ENCODE measurements at places on chromosomes 7 and 10.
A peak's percentile ranks its signal among the peaks of the same experiment; 100 is the strongest.

DNA sequence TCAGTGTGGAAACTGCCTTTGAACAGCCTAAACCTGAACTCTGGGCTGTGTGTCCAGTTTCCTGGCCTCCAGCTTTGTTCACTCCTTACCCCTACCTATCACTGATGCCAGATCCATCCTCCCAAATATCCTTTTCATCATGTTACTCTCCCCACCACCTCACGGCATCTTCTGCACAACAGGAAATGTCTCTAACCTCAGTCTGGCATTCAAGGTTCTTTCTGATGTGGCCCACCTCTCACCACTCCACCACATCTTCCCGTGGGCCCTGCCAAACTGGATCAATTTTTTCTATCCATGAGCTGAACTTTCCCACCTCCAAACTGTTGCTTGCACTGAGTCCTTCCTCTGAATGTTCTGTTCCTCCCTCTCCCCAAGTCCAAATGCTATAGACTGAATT is 35.8 kb upstream of the MAP3K8 start:
- DNase-seq: no peak

- no peak for DNase-seq
Observed at GRCh38 chr7:35436452-35436851, 182.6 kb upstream of the TBX20 start.

GRCh38 chr10:7250236-7250635 is 160.6 kb downstream of the SFMBT2 start:
- DNase-seq: no peak

- DNase-seq: no peak
Observed at GRCh38 chr7:2281541-2281940, 32.7 kb downstream of the SNX8 start.

- no peak for DNase-seq
Observed at GRCh38 chr7:84658286-84658685, 463.7 kb upstream of the SEMA3A start.

GRCh38 chr10:11045995-11046775 is 28.5 kb downstream of the CELF2 start:
- DNase-seq: no peak

DNA sequence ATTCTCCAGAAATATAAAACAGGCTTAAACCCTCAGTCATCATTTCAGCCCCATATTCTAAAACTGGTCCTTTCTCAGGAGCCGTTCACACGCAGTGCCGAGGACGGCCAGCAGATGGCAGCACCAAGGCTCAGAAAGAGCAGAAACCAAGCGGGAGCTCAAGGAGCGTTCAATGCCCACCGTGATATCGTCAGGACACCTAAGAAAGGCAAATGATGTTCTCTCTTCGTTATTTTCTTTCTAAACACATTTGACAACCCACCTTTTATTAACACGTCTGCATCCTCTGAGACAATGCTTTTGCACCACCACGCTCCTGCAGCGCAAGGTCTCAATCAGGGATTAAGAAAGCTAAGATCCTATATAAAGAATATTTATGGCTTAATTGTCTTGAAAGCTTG is 45.7 kb upstream of the RBM33 start:
- peak; percentile 74 for DNase-seq

DNA sequence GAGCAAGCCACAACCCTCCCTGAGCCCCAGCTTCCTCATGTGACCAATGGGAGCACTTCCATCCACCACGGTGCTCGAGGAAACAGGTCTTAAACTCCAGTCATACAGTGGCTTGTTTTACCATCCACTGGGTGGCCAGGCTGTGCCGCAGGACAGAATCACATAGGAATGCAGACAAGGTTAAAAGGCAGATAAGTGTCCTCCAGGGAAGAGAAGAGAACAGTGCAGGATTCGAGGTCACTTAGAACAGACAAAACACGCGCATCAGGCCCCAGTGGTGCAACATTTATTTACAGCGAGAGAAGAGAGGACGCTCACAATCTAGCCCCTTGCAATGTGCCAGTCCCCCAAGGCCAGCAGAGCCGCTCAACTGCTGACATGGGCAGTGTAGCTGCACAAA is 92.8 kb downstream of the TMEM130 start:
- DNase-seq: no peak

DNA sequence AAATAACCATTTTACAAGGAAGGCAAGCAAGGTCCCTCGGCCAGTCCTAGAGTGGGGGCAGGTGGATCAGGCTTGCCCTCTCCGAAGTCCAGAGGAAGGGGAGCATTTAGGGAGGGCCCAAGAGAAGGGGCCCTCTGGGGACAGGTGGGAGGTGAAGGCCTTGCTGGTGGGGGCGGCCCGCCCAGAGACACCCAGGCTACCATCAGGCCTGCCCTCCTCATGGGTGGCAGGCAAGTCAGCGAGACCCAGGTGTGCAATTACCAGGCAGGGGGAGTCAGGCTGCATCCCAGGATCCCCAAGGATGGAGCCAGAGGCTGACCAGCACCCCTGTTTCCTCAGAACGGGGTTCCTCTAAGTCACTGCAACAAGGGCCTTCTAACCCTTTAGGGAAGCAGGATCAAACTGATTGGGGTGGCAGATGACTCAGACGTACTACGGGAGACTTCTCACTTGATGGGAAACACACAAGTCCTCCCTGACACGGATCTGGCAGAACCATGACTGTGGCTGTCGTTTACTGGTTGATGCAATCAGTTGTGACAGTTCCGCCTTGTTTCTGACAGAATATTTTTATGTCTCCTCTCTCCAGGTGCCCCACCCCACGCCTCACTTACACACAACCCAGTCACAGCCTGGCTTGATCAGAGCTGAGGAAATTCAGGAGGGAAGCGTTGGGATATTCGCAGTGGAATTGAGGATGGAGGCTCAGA is 8.2 kb downstream of the LOXL4 start:
- no peak for DNase-seq

- no peak for DNase-seq
Observed at GRCh38 chr10:59055045-59055444, 121.4 kb upstream of the PHYHIPL start.

- DNase-seq: no peak
Observed at GRCh38 chr7:15602236-15602635, 40.4 kb upstream of the AGMO start.

DNA sequence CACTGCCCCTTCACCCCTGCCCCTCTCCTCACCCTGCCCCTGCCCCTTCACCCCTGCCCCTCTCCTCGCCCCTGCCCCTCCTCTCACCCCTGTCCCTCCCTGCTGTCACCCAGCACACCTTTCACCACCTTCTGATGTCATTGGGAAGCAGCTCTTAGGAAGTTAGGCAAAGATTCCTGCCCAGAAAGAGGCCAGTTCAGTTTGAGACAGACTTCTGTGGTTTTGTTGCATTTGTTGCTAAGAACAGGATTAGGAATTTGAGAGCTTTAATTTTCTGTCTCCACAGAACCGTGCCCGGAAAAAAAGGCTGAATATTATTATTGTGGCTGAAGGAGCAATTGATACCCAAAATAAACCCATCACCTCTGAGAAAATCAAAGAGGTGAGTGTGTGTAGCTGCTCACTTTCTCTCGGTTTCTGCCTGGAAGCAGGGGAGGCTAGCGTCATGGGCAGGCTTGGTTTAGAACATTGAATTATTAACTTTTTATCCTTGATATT is 39.6 kb downstream of the PFKP start:
- DNase-seq: no peak

DNA sequence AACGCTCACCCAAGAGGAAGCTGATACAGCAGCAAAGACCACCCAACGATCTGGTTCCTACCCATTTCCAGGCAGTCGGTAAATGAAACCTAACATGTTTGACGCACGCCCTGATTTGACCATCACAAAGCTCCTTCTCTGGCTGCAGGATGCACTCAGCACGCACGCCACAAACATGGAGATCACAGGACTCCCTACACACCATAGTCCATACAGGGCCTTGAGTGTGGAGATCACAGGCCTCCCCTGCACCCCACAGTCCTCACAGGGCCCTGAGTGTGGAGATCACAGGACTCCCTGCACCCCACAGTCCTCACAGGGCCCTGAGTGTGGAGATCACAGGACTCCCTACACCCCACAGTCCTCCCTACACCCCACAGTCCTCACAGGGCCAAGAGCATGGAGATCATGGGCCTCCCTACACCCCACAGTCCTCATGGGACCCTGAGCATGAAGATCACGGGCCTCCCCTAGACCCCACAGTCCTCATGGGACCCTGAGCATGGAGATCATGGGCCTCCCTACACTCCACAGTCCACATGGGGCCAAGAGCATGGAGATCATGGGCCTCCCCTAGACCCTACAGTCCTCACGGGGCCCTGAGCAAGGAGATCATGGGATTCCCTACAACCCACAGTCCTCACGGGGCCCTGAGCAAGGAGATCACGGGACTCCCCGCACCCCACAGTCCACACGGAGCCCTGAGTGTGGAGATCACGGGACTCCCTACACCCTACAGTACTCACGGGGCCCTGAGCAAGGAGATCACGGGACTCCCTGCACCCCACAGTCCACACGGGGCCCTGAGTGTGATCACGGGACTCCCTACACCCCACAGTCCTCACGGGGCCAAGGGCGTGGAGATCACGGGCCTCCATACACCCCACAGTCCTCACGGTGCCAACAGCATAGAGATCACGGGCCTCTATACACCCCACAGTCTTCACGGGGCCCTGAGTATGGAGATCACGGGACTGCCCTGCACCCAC is 409.2 kb downstream of the DNAJB6 start:
- no peak for DNase-seq

DNA sequence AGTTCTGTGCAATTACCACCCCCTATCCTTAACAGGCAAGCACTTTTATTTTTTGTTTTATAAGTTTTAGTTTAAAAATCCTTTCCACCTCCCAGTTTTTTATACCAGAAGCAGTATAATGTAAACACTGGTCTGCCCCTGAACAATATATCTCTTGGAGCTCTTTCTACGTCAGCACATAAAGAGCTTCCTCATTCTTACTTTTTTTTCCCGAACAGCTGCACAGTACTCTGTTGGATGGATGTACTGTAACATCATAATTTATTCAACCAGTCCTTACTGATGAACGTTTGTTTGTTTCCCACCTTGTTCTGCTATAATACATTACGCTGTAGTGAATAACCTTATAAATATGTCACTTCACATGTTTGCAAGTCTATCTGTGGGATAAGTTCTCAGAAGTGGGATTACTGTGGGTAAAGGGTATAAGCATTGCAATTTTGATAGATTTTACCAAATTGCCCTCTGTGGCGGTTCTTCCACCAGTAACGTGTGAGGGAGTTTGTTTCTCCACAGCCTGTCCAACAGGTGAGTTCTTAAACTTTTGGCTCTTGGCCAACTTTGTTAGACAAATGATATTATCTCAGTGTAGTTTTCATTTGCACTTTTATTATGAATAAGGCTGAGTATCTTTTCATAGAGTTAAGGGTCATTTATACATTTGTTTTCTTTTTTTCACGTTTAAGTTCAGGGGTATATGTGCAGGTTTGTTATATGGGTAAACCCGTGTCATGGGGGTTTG is 32.8 kb downstream of the ADRA2A start:
- DNase-seq: no peak

GRCh38 chr7:93715234-93715633 is 140.7 kb upstream of the CALCR start:
- no peak for DNase-seq

GRCh38 chr10:103885617-103886016 is 30.2 kb upstream of the SH3PXD2A start:
- DNase-seq: no peak

DNA sequence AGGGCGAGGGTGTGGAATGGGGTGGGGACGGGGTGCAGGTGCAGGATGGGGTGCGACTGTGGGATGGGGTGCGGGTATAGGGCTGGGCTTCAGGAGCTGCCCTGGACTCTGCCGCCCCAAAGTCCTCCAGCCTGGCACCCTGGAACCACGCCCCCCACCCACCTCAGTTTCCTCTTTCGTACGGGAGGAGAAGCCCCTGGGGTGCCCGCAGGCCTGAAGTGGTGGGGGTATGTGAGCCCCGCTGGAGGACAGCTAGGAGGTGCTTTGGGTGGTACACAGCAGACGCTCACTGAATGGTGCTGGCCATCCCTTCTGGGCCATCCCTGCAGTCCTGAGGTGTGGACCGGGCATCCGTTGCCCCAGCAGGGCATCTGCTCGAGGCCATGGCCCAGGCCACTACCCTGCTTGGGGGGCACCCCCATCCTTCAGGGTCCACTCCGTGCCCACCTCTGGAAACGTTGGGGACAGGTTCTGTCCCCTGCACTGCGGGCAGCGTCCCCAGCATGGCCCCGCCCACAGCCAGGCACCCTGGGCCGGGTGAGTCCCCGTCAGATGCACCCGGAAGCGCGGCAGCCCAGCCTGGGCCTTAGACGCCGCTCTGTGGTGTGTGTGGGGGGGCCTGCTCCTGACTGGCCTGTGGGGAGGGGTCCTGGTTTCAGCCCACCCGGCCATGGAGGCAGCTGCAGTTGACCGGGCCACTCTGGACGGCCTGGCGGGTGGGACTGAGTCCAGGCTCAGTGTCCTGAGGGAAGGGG is 41.6 kb downstream of the UNCX start:
- DNase-seq: no peak

GRCh38 chr10:115950320-115950719 is 322.7 kb downstream of the GFRA1 start:
- no peak for DNase-seq

DNA sequence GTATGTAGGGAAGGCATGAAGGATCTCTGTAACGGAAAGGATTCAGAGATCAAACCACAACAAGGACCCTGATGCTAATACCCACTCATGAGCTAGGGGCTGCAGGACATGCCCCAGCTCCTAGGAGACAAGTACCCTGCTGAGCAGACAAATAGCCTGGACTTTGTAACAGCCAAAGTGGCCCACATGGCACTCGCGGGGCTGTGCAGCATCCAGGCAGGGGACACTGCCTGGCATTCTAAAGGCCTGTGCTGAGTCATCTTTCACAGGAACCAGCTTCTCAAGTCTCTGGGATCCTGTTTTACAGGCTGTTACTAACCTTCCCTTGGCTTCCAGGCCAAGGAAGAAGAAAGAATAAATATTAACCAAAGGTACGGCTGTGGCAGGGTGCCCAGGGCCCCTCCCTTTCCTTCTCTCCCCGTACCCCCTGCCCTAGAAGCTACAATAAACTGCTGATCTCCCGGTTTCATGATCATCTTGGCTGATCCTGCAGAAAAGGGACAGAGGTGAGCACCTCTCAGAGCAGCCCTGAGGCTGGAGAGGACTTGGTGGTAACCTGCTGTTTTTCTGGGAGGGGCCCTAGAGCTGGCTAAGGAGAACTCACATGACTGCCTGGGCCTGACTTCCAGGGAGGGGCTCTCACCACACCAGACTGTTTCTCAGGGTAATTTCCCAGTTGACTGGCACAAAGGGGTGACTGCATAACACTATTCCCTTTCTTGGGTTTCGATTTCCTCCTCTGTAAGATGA is 4.2 kb upstream of the RPEL1 start:
- DNase-seq: no peak

DNA sequence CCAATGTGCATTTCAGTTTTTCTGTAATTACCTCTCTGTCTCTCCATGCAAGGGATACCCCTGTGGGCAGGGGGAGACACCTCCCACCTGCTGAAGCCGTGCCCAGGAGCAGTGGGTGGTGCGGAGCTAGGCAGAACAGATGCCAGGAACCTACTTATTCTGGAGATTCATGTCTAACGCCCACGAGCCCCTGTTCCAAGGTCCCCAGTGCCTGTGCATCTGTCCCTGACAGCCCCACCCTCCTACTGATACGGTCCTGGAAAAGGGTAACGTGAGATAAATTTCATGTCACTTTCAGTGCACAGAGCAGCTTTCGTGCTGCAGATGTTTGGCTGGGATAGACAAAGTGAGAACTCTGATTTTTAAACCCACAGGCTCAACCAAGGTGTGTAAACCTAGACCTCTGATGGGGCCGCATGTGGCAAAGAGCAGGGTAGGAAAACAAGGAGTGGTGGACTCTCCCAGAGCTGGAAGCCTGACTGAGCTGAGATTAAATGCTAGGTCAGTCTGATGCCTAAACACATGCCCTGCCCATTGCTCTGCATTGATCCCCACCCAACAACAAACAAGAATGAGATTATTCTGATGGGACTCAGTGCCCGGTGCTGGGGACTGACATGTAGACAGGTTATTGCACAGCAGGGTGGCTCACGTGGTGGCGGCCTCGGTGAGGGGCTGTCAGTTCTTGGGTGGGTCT is 123.6 kb upstream of the GDF10 start:
- DNase-seq: no peak

All from NCI-H1436 (cell line).